H1 (cell line): ENCODE measurements at places on chromosomes 7 and 10. TPM values are rescaled to one million over a fixed set of nuclear protein-coding genes. Genes with fewer than 3 reads are reported as not detected.

NT5C2 gene
- total RNA-seq, result 84.2 and 106 TPM in 2 replicates

- no peak overlapping the region for H3K4me3 ChIP-seq
- no peak overlapping the region for H3K27ac ChIP-seq
- no peaks in the 10 kb centered on the region for H3K27me3 ChIP-seq
- H3K4me1 ChIP-seq, result no peaks in the 10 kb centered on the region
Measured at GRCh38 chr7:78279032-78279431, 480.5 kb downstream of the PHTF2 start.

UBE3C gene
- total RNA-seq, result 49.6 and 54.1 TPM in 2 replicates

HOXA9 gene
- not detected in 2 replicates for total RNA-seq

TMEM254 gene
- 26.4 and 26.9 TPM in 2 replicates for total RNA-seq

COL13A1 gene
- total RNA-seq, result 4.5 and 5.2 TPM in 2 replicates

DNA sequence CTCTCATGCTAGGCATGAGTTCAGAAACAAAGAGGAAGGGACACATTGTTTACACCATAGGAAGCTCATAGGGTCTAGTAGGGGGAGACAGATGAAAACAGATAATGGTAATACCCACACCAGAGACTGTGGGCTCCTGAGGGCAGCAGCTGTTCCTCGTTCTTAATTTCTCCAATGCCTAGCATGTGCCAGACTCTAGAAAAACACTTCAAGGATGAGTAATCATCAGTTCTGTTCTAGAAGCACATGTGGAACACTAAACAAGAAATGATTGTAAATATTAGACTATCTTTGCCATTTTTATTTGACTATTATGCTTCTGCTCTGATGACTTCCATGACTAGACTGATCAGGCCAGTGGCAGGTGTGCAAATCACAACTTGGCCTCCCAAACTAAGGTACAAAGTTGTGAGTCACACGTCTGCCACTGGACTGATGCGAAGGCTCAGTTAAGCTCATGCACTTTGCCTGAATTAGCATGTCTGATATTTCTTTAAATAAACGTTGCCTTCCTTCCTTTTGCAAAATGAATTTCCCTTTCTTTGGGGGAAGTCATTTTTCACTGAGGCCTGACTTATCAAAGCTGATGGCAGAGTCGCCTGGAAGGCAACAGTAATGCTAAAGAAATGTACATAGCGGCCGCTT, 89.2 kb upstream of the FGL2 start:
- no peaks in the 10 kb centered on the region for H3K27me3 ChIP-seq
- no peak overlapping the region for H3K4me3 ChIP-seq
- H3K36me3 ChIP-seq, result no peaks in the 10 kb centered on the region
- H3K4me1 ChIP-seq, result no peaks in the 10 kb centered on the region
- no peak for DNase-seq
- no peak overlapping the region for H3K27ac ChIP-seq

- H3K27ac ChIP-seq, result no peak overlapping the region
- no peaks in the 10 kb centered on the region for H3K4me1 ChIP-seq
- no peaks in the 10 kb centered on the region for H3K27me3 ChIP-seq
- no peaks in the 10 kb centered on the region for H3K36me3 ChIP-seq
Measured at GRCh38 chr10:29895456-29895855, 163.9 kb downstream of the JCAD start.
